ENCODE measurements at places on chromosomes 12 and 14.

DNA sequence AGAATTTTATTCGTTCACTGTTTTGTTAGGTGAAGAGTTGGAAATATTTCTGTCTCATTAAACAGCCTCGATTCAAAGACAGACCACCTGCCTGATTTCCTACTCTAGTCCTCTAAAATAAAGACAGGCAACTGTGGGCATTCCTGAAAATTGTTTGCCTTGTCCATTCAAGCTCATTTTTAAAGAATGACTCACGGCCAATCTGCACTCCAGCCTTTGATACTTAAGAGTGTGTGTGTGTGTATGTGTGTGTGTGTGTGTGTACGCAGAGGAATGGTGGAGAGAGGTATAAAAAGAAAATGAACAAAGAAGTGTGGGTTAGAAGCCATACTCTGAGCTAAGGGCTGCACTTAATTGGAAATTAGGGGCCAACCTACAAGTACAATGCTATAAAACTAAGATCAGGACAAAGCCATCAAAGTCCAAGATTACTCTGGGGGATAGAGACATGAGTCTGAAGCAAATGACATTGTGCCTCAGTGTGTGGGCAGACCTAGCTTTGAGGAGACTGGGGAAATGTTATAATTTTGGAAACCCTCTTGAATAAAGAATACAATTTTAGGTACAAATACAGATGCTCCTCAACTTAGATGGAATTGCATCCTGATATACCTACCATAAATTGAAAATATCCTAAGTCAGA lies 45.6 kb upstream of the SOCS2 start:
- no peak overlapping the region for H3K27ac ChIP-seq
- peaks cover under 1% of the 10 kb centered on the region for H3K4me1 ChIP-seq
- H3K27me3 ChIP-seq, result no peaks in the 10 kb centered on the region

DNA sequence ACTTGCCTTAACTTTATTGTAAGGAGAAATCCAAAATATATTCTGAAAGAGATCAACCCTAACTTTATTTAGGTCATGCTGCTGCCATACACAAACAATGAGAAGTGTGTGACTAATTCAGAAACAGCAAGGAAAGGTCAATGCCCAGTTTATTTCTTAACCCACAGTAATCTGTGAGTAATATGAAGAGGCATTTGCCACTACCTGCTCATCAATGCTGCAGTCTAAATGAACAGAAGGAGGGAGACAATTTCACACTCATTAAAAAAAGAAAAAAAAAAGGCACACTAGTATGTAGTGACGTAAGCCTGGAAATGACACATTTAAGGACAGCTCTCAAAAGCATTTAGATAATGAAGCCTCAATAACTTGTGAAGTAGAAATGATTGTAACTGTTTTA lies 90.5 kb upstream of the FOXN3 start:
- no peak overlapping the region for H3K4me3 ChIP-seq
- no peaks in the 10 kb centered on the region for H3K36me3 ChIP-seq
- DNase-seq, result no peak
- H3K27ac ChIP-seq, result no peak overlapping the region

- H3K27me3 ChIP-seq, result peaks cover 7% of the 10 kb centered on the region
- no peak for DNase-seq
- no peaks in the 10 kb centered on the region for H3K36me3 ChIP-seq
- H3K4me1 ChIP-seq, result no peaks in the 10 kb centered on the region
These were observed 268.9 kb upstream of the ATP2B1 start for GRCh38 chr12:89977405-89978085.

GRCh38 chr12:119843100-119843499 lies 34.0 kb downstream of the CIT start:
- H3K27me3 ChIP-seq, result no peaks in the 10 kb centered on the region
- H3K4me3 ChIP-seq, result no peak overlapping the region
- DNase-seq, result no peak
- peak overlapping the region; percentile 3 for H3K27ac ChIP-seq
- no peaks in the 10 kb centered on the region for H3K36me3 ChIP-seq

DNA sequence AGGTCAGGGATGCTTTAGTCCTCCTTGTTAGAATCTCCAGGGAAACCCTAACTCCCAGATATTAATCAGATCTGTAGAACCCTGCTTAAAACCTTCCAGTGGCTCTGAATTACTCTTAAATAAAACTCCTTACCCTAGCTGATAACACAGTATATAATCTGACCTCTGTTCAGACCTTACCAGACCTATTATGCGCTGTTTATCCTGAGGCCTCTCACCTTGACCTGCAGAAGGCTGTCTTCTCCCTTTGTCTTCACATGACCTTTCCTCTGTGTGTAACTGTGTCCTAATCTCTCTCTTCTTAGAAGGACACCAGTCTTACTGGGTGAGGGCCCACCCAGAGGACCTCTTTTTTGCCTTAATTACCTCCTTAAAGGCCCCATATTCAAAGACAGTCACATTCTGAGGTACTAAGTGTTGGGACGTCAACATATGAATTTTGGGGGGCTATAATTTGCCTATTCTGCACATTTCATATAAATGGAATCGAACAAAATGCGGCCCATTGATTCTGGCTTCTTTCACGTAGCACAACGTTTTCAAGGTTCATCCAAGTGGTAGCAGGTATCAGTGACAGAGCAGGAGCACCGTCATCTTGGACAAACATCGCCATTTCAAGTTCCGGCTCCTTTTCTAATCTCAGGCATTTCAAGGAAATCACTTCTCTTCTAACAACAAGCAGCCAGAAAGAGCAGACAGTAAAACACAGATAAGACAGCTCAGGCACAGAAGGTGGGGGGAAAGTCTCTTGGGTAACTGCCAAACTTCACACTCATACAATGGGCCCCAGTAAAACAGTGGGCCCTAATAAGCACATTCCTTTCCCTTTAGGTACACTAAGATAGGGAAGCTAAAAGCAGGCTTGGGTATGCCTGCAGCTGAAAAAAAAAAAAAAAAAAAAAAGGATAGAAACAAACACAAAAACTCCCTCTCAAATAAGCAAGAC lies 200.2 kb upstream of the NUDT4 start:
- no peaks in the 10 kb centered on the region for H3K27me3 ChIP-seq
- no peak overlapping the region for H3K4me3 ChIP-seq
- H3K27ac ChIP-seq, result peak overlapping the region; percentile 87
- H3K36me3 ChIP-seq, result no peaks in the 10 kb centered on the region

GRCh38 chr12:104357421-104357952 lies 53.9 kb downstream of the EID3 start:
- H3K4me3 ChIP-seq, result no peak overlapping the region
- H3K36me3 ChIP-seq, result peaks cover 2% of the 10 kb centered on the region
- H3K27ac ChIP-seq, result no peak overlapping the region
- no peak for DNase-seq

DNA sequence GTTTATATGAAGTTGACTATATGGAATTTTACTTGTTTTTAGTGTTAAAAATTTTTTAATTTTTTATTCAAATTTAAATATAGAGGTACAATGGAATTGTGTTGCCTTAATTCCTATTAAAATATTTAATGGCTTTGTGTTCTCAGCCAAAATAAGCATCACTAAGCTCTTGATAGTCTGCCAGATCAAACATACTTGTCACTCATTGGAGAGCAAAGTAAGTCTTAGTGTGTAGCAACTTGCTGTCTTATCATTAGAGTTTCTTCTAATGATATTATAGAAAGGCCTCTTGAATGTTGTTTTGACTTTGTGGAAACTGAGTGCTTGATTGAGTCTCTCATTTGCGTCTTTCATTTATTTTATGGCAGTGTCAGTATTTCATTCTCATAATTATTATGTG lies 10.7 kb downstream of the SFSWAP start:
- no peak for DNase-seq
- no peak overlapping the region for H3K27ac ChIP-seq
- no peak overlapping the region for H3K4me3 ChIP-seq
- H3K4me1 ChIP-seq, result peaks cover 17% of the 10 kb centered on the region
- no peaks in the 10 kb centered on the region for H3K27me3 ChIP-seq

Data from left ventricle myocardium inferior (tissue), 1 donor.